ENCODE measurements at places on chromosomes 2 and 18. TPM values are rescaled to one million over a fixed set of nuclear protein-coding genes. Genes with fewer than 3 reads are reported as not detected.

DNA sequence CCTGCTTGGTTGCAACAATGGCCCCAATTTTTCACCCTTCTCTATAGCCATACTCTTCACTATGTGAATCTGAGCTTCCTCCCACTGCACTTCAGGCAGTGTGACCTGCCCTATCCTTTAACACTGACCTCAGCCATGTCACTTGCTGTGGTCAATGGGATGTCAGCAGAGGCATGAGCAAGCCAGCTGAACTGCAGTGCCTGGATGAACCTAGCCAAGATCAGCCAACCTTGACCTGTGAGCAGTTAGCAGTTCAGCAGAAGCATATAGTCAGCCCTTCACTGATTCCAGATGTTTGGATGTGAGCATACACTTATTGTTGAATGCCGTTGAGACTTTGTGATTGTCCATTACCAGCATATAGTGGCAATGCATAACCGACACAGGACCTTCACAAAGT lies 63.4 kb upstream of the BOD1L2 start:
- DNase-seq = no peak

GRCh38 chr2:53476834-53477233 lies 290.8 kb upstream of the CHAC2 start:
- no peak for DNase-seq

DNA sequence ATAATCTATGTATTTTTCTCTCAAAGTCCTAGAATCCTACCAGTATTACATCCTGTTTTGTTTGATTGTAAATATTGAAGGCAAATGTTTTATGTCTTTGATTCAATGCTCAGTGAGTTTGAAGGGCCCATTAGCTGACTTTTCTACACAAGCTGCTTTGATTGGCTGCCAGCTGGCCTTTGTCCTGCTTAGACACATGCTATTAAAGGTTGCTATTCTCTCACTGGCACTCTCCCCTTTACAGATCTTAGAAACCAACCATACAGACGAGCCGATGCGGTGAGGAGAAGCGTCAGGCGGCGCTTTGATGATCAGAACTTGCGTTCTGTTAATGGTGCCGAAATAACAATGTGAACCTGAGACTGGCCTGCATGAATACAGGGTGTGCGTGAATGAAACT lies 69.7 kb downstream of the PRPF40A start:
- no peak for DNase-seq

- no peak for DNase-seq
Observed at GRCh38 chr2:121944072-121944831, 188.8 kb downstream of the TSN start.

- no peak for DNase-seq
Observed at GRCh38 chr2:156955701-156956100, 301.8 kb upstream of the GALNT5 start.

DNA sequence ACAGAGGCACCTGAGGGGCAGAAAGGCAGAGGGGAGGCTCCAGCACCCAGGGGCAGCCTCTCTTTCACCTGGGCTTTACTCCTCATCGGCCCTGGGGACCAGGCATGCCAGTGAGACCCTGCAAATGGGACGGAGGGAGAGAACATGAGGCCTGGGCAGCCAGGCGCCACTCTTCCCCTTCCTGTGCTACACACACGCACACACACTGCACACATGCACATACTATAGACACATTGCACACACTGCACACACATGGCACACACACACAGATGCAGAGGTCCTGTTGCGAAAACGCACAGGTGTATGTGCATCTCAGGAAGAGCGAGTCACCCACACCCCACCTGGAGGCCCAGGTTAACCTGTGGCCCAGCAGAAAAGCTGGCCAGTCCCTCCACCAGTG lies 3.4 kb upstream of the RAB6D start:
- DNase-seq = no peak

The GYPC gene
- total RNA-seq = 99.8 TPM

The PCARE gene
- not detected for total RNA-seq

The SP5 gene
- not detected for total RNA-seq

The GPR55 gene
- total RNA-seq = 58.8 TPM
